ENCODE measurements at places on chromosomes 16 and 17.
A peak's percentile ranks its signal among the peaks of the same experiment; 100 is the strongest.

GRCh38 chr16:56892705-56893104 lies 27.7 kb downstream of the SLC12A3 start:
- no peak for DNase-seq

GRCh38 chr16:30637944-30638343 lies 12.8 kb upstream of the PRR14 start:
- peak; percentile 49 for DNase-seq

- peak; percentile 93 for DNase-seq
Observed at GRCh38 chr16:55499951-55500529, 8.8 kb upstream of the LPCAT2 start.

GRCh38 chr16:54694651-54695050 lies 236.0 kb upstream of the IRX5 start:
- DNase-seq: no peak

DNA sequence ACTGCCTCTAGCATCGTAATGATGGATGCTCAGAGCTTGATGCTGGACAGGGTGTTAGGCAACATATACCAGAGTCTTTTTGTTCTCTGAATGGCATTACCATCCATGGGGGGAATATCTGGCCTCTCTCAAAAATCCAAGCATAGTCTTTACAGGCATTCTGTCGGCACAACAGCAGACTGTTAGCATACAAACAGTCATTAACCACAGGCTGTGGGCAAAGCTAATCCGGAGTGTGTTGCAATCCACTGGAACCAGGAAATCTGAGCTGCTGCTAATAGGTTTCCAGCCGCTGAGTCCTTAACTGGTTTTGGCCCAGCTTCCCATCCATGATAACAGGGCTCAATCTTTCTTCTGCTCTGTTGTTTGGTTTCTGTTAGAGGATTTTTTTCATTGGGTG lies 371.9 kb downstream of the HS3ST3B1 start:
- peak; percentile 65 for DNase-seq

- DNase-seq: peak; percentile 62
Observed at GRCh38 chr17:64259922-64260321, 3.1 kb downstream of the TEX2 start.

GRCh38 chr16:57791893-57792461 lies 10.3 kb downstream of the KIFC3 start:
- no peak for DNase-seq

- DNase-seq: peak; percentile 100
Observed at GRCh38 chr17:1455797-1456599, at the start of gene CRK. Gene CRK (minus strand): TSS chr17:1456232. CDS start chr17:1456117, 115 bp downstream.

DNA sequence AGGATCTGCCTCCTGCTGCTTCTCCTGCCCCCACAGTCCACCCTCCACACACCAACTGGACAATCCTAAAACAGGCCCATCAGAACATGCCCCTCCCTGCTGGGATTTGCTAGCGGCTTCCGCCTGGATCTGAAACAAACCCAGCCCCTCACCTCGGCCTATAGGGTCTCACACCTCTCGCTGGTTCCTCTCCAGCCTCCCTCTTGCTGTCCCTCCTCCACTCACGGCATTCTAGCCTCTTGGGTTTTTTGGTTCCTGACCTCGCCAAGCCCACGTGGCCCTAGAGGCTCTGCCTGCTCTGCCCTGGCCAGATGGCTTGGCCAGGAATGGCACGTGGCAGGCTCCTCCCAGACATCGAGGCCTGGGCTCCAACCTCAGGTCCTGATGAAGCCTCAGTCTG lies 15.7 kb upstream of the MTSS2 start:
- DNase-seq: no peak

GRCh38 chr17:12078791-12079190 lies 58.1 kb downstream of the MAP2K4 start:
- peak; percentile 75 for DNase-seq

- DNase-seq: no peak
Observed at GRCh38 chr17:44757045-44757917, 1.5 kb upstream of the ADAM11 start.

DNA sequence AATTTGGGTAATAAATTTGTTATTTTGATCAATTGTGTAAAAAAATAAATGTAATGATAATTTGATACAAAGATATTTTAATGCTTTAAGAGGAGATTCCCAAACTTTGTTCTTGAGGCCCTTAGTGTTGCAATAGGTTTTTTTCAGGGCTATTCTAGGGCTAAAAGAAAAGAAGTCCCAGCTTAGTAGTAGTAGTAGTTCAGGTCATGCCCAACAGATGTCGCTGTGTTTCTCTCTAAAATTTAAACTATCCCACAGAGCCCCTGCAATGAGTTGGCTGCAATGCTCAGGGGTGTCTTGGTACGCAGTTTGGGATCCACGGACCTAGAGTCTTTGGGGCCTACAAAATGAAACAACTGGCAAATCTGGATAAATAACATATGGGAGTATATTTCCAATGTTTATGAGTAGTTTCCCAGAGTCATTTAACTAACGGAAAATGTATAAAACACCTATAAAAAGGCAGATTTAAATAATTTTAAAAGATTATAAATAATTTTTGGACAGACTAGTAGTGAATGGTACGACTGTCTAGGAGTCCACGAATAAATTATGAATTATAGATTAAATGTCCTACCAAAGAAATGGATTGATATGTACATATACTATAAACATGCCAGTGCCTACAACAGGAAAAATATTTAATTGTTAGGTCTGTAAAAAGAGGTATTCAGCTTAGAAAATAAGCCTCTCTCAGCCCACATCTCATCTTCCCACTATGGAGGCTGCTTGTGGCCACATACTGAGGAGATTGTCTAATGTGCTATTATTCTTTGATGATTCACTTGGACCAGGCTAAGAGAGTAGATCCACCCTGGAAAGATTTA lies 228.5 kb upstream of the PMFBP1 start:
- DNase-seq: peak; percentile 49

GRCh38 chr17:17726458-17727060 lies 45.3 kb downstream of the RAI1 start:
- DNase-seq: no peak

DNA sequence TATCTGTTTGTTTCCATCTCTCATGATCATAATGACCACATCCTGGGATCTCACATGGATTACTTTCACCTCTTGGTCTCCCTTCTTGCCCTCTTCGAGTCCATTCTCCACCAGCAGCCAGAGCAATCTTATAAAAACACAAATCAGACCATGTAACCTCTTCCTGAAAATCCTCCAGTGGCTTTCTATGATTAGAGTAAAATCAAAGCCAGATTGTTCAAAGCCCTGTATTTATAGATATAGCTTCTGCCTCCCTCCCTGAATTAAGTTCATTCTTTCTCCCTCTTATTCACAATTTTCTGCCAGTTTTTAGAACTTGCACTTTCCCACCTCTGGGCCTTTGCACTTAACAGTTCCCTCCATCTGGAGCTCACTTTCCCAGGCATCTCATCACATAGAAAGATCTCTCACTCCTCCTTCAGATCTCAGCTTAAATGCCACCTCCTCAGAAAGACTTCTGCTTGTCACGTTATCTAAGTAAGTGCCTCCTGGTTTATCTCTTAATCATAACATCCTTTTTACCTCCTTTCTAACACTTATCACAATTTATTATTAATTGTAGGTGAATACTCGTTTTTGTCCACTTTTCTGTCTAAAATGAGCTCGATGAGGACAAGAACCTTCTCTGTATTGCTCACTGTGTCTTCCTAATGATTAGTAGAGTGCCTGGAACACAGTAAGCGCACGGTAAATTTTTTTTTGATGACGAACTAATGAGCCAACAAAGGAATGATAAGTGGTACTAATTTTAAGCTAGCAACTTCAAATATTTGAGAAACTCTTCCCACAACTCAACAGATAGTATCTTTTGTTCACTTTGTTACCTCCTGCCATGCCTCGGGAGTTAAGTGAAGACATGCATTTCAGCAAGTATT lies 80.5 kb downstream of the CYB561 start:
- DNase-seq: no peak

DNA sequence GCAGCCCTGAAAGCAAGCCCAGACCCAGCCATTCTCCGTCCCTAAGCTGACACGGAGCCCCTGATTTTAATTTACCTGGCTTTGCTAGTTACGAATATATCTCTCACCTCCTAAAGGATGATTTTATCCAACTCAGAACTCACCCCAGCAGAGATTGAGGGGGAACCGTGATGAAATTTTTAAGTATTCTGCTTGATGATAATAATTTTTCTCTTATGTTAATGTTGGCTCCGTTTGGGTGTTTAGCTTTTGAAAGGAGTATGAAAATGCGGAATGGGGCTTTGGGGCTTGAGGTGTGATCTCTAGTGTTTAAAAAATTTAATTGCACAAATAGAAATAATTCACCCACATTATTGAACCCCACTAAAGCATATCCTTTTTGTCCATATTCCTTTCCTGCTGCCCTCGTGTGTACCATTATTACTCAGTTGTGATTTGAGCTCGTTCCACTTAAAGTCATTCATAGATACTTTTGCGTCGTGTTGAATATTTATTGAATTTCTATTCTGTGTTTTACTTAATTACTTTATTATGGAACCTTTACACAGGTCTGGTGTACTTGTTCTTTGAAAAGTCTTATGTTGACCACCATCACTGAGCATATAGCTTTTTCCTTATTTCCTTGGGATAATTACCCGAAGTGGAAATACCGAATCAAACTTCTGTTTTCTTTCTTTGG lies 775 bp downstream of the PRPSAP2 start:
- no peak for DNase-seq

GRCh38 chr17:16419929-16420271 lies 4.5 kb downstream of the TRPV2 start:
- DNase-seq: peak; percentile 75

DNA sequence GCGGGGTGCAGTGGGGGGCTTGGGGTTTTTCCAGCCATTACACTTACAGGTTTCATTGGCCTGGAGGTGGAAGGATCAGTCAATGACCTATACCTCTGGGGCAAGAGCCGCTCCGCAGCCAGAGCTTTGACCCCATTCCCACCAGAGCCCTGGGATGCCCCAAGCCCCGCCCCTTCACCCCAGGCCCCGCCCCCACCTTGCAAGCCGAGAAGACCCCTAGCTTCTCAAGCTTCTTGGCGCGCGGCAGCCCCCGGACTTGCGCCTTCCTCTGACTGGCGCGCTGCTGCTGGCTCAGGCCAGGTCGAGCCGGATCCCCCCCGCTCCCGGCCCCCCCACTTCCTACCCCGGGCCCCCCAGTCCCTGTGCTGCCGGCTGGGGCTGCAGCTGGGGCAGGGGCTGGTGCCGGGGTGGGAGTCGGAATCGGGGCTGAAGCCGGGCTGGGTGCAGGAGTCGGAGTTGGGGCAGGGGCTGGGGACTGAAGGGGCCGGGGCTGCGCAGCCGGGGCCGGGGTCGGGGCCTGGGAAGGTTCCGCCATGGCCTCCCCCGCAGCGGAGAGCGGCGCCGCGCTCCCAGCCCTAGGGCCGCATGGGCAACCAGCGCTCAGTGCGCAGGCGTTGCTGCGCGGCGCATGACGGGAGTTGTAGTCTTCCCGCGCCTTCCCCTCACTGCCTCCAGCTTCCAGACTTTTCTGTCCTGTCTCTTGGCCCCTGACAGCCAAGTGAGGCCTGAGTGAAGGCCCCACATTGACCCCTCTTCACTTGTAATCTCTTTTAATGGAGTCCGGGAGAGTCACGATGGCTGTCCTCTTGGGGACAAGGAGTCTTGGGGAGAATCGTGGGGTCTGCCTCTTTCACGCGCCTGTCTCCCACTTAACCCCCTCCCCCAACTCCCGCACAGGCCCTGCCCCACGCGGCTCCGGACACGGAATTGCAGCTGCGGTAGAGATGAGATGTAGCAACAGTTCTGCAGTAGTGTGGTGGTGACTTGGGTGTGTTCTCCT lies at the start of gene KAT2A:
TSS of gene KAT2A (minus strand) at position 598 of the 1,000 bp plus-strand sequence. CDS start at position 535, 63 bp downstream.
- peak; percentile 97 for DNase-seq

GRCh38 chr17:40561294-40561870 lies 3.9 kb downstream of the CCR7 start:
- DNase-seq: no peak

- peak; percentile 8 for DNase-seq
Observed at GRCh38 chr17:62562656-62563055, 64.8 kb upstream of the MRC2 start.

GRCh38 chr17:49497148-49498028 lies 2.3 kb downstream of the NGFR start:
- peak; percentile 31 for DNase-seq

GRCh38 chr17:1012823-1013728 lies 16.1 kb downstream of the TIMM22 start:
- DNase-seq: no peak

GRCh38 chr17:17703140-17703919 lies 22.1 kb downstream of the RAI1 start:
- no peak for DNase-seq

- DNase-seq: no peak
Observed at GRCh38 chr16:10664720-10665126, 30.0 kb downstream of the TEKT5 start.

DNA sequence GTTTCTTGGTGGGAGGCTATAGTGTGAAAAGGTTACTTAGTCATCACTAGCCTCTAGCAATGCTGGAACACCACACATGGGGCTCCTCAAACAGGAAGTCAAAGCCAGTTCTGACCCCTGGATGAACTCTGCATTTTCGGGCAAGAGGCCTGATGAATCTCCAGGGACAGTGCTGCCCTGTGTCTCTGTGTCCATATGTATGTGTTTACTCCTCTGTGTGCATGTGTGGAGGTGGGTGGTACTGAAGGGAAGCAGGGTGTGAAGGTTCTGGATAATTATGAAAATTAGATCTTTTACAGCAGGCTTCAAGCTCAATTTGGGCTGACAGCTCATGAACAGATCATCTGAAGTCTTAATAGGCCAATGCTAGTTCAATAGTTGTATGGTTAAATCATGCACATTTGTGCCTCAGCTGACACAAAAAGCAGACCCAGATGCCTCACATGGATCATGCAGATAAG lies 133.6 kb downstream of the SNX11 start:
- DNase-seq: peak; percentile 76

DNA sequence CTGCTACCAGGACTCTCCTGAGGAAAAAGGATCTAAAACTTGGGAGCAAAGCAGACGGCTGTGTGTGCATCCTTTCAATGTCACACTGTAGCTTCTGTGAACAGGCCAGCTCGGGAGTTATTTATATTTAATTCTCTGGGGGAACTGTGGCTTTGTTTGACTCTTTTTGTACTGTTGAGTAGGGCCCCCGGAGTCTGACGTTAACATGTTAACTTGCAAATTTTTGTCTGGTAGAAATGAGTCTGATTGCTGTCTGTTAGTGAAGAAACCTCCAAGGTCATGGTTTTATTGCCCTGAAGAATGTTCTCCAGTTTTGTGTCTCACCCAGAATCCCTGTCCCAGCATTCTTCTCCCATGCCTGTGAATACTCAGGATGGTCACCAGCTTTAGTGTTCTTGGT lies 14.2 kb upstream of the KCNG4 start:
- no peak for DNase-seq

DNA sequence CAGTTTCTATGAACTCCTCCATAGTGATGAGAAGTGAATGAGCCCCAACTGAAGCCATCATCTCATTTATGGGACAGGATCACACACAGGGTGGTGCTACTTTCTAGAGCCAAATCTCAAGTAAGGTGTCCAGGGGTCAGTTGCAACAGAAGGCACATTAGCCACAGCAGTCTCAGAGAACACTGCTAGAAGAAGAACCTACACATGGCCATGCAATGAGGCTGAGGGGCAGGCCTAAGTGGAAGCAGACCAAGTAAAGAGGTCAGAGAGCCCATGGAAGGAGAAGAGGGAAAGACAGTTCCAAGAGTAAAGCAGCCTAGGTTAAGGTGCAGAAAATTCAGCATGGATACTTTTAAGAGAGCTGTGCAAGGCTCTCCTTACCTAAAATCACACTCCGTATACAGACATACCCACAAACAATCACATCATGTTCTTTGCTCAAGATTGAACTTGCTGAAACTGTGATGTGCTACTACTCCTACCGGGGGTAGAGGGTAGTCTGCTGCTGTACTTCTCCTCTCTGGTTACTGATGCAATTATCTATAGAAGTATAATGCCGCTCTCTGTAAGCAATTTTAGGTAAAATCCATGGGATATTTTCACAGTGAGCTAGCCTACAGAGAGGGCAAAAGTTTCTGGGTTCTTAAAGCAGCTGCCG lies 1.7 kb downstream of the ABCA8 start:
- no peak for DNase-seq

GRCh38 chr17:55264645-55265298 lies at the start of gene HLF:
Gene HLF (plus strand): TSS chr17:55264960. CDS start chr17:55265485, 525 bp downstream.
- peak; percentile 79 for DNase-seq

All from AG08395 (cell line).